ENCODE measurements at places on chromosomes 16 and 17. TPM values are rescaled to one million over a fixed set of nuclear protein-coding genes. Genes with fewer than 3 reads are reported as not detected.

DNA sequence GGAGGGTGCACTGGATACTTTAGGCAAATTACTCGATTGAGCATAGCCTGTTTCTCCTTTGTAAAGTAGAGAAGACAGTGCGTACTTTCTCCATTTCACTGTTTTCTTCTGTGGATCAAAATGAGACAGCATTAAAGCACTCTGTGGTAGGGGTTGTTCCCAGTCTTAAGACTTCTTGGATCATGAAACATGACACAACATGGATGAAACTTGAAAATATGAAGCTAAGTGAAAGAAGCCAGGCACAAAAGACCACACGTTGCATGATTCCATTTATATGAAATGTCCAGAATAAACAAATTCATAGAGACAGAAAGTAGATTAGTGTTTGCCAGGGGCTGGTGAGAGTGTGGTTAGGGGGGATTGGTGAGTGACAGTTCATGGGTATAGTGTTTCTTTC is 61.8 kb upstream of the MED9 start:
- H3K27me3 ChIP-seq = peaks cover 2% of the 10 kb centered on the region
- peaks cover 15% of the 10 kb centered on the region for H3K4me1 ChIP-seq
- H3K36me3 ChIP-seq = no peaks in the 10 kb centered on the region
- no peak for DNase-seq

DNA sequence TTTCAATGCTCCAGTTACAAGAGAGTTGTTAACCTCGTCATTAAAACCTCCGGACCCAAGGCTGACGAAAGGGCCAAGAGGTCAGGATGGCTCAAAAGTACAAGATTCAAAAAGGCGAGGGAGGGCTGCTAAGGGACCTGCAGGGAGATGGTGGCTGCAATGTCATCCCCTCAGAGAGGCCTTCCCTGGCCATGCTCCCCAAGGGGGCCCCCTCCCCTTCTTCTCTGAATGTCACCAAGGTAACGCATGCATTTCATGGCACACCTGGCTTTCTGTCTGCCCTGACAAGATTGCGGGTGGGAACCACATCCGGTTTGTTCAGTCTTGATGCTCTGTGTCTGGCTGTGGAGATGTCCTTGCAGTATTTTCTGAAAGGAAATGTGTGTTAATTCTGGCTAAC is 89.9 kb downstream of the C16orf78 start:
- no peaks in the 10 kb centered on the region for H3K36me3 ChIP-seq
- peak overlapping the region; percentile 13 for H3K4me3 ChIP-seq
- DNase-seq = peak; percentile 63
- no peaks in the 10 kb centered on the region for H3K27me3 ChIP-seq

GRCh38 chr16:73060892-73061490 is 13.1 kb upstream of the ZFHX3 start:
- H3K36me3 ChIP-seq = no peaks in the 10 kb centered on the region
- H3K27me3 ChIP-seq = peaks cover 39% of the 10 kb centered on the region
- no peak overlapping the region for H3K27ac ChIP-seq

GRCh38 chr17:41724476-41725050 is 9.9 kb downstream of the HAP1 start:
- H3K27me3 ChIP-seq = no peaks in the 10 kb centered on the region
- H3K4me3 ChIP-seq = no peak overlapping the region
- no peak overlapping the region for H3K27ac ChIP-seq
- no peak for DNase-seq

Gene SLC35G6
- 0.17 TPM for total RNA-seq

DNA sequence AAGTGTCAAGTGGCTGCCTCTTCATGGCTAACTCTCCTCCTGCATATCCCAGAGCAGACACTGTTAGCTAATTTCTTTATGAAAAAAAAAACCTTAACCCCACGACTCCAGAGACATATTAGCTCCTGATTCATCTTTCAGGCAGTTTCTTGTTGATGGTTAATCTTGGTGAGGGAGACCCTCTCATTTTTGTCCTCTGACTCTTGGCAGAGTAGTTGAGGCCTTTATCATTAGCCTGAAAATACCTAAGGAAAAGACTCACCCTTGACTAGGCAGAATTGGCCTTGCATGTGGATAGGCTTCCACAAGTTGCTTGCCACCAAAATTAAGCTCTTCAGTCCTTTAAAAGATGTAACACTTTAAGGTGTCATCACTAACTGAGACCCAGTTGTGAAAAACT is 4.0 kb downstream of the CRYBA1 start:
- H3K27ac ChIP-seq = no peak overlapping the region
- no peaks in the 10 kb centered on the region for H3K4me1 ChIP-seq
- H3K4me3 ChIP-seq = no peak overlapping the region
- H3K36me3 ChIP-seq = peaks cover 1% of the 10 kb centered on the region
